Adrenal gland (tissue), 19 donors: ENCODE measurements at places on chromosomes 13 and 19. TPM values are rescaled to one million over a fixed set of nuclear protein-coding genes. Genes with fewer than 3 reads are reported as not detected.

GRCh38 chr13:36710396-36710795 lies 36.6 kb downstream of the SERTM1 start:
- H3K36me3 ChIP-seq, result no peaks in the 10 kb centered on the region
- DNase-seq, result no peak
- H3K4me1 ChIP-seq, result no peaks in the 10 kb centered on the region
- H3K4me3 ChIP-seq, result no peak overlapping the region

- H3K27me3 ChIP-seq, result no peaks in the 10 kb centered on the region
- no peak overlapping the region for H3K4me3 ChIP-seq
- H3K27ac ChIP-seq, result no peak overlapping the region
- DNase-seq, result no peak
- no peaks in the 10 kb centered on the region for H3K36me3 ChIP-seq
Observed at GRCh38 chr13:79593641-79594275, 112.8 kb downstream of the NDFIP2 start.

CXCL17 gene
- not detected for total RNA-seq

LYPD5 gene
- total RNA-seq, result 1.2 TPM
